Omental fat pad (tissue), 4 donors: ENCODE measurements at places on chromosomes 12 and 14.

- DNase-seq: no peak
Measured at GRCh38 chr12:76029982-76030340, 1.6 kb downstream of the PHLDA1 start.

- no peak for DNase-seq
Measured at GRCh38 chr14:45811155-45811554, 558.2 kb upstream of the MIS18BP1 start.

GRCh38 chr14:24080888-24081738, 9.8 kb downstream of the CPNE6 start:
- DNase-seq: no peak

GRCh38 chr14:70779667-70780066, 29.6 kb downstream of the MAP3K9 start:
- DNase-seq: no peak

- no peak for DNase-seq
Measured at GRCh38 chr14:100152091-100152490, 7.4 kb downstream of the DEGS2 start.

DNA sequence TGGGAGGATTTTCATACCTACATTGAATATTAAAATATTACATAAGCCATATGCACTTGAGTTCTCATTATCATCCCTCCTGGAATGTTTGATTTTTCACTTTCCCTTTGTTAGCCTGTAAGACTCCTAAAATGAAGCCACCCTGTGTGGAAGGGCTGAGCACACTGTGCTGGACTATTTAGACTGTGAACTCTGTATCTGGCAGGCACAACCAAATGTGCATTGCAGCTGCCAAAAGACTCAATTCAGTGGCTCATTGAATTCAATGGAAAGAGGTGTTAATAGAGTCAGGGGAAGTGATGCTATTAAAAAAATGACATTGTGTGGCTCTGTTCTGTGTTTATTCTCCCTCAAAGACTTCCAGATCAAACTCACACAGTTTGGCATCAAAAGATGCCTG, 111.1 kb downstream of the SMOC1 start:
- DNase-seq: no peak

DNA sequence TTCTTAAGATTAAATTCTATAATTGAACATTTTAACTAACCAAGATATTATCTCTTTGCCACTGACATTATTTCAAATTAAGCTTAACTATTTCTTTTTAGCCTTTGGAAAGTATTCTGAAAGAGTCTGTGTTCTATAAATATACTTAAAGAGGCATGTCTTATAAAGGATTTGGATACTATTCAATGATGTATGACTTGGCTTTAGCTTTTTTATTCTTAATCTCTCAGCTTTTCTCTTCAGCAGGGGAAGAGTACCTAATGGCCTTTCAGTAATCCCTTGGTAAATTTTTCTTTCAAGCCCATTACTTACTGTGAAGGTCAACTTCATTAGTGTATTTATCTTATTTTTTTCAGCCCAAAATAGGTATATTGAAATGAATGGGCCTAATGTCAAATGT, 113.8 kb downstream of the LRRK2 start:
- no peak for DNase-seq

DNA sequence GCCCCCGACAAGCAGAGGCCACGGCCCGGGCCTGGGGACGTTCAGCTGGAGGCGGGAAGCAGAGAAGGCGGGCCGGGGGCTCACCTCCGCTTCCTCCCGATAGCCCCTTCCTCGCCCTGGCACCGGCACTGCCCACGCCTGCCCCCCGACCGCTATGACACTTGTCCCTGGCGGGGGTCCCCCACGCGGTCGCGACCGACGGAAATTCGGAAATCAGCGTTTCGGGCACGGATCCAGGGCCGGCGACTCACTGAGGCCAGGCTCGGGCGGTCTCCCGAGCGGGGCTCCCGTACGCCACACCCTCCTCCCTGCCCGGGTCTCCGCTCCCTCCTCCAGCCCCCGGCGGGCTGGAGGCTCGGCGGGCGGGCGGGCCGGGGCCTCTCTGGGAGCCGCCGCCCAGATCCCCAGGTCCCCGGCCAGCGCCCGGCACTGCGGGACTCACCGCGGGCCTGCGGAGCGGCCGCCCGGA, 581 bp downstream of the PITPNM2 start:
- DNase-seq: no peak

GRCh38 chr12:120223458-120224303, 22.8 kb upstream of the RPLP0 start:
- DNase-seq: no peak

GRCh38 chr14:64196814-64197411, 97.3 kb downstream of the ESR2 start:
- no peak for DNase-seq

- DNase-seq: no peak
Measured at GRCh38 chr14:88232771-88233170, 90.3 kb downstream of the KCNK10 start.

- DNase-seq: no peak
Measured at GRCh38 chr14:104979758-104980610, 1.8 kb upstream of the AHNAK2 start.

- no peak for DNase-seq
Measured at GRCh38 chr12:40560848-40561247, 131.4 kb upstream of the CNTN1 start.

GRCh38 chr12:104669089-104669721, 212.5 kb downstream of the CHST11 start:
- DNase-seq: no peak

- DNase-seq: no peak
Measured at GRCh38 chr12:57815177-57816000, 3.1 kb downstream of the AVIL start.

DNA sequence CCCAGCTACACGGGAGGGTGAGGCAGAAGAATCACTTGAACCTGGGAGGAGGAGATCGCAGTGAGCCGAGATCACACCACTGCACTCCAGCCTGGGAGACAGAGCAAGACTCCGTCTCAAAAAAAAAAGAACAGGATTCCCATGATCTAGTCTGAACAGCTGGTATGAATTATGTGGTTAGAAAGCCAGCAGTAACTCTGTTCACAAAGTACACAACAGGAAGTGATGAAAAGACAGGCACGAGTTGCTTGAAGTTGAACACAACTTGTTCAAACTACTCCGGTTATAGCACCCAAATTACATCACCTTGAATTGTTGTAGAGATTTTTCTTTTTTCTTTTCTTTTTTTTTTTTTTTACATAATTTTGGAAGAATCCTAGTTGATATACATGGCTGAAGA, 238.8 kb upstream of the RGS6 start:
- DNase-seq: no peak

- DNase-seq: no peak
Measured at GRCh38 chr12:50411051-50411660, 10.5 kb downstream of the LARP4 start.

- peak; percentile 96 for DNase-seq
Measured at GRCh38 chr12:53099071-53099882, 1.8 kb downstream of the IGFBP6 start.

DNA sequence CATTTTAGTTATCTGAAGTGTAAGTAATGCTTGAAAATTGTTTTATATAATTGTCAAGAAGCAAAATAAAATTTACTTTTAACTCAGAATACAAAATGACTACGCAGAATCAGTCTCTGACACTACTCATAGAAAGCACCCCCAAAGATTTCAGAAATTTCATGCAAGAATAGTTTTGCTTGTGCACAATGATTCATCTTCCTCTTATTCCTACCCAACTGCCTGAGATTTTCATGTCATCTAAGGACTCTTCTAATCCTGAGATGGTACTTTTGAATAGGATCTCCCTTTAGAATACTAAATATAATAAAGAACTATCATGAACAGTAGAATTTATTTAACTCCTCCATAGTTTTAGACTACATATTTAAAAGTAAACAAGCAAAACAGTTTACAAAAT, 485.3 kb upstream of the MGAT4C start:
- DNase-seq: no peak

GRCh38 chr14:52080808-52081755, 12.2 kb upstream of the NID2 start:
- no peak for DNase-seq

- no peak for DNase-seq
Measured at GRCh38 chr12:102503056-102503681, 22.8 kb upstream of the IGF1 start.

DNA sequence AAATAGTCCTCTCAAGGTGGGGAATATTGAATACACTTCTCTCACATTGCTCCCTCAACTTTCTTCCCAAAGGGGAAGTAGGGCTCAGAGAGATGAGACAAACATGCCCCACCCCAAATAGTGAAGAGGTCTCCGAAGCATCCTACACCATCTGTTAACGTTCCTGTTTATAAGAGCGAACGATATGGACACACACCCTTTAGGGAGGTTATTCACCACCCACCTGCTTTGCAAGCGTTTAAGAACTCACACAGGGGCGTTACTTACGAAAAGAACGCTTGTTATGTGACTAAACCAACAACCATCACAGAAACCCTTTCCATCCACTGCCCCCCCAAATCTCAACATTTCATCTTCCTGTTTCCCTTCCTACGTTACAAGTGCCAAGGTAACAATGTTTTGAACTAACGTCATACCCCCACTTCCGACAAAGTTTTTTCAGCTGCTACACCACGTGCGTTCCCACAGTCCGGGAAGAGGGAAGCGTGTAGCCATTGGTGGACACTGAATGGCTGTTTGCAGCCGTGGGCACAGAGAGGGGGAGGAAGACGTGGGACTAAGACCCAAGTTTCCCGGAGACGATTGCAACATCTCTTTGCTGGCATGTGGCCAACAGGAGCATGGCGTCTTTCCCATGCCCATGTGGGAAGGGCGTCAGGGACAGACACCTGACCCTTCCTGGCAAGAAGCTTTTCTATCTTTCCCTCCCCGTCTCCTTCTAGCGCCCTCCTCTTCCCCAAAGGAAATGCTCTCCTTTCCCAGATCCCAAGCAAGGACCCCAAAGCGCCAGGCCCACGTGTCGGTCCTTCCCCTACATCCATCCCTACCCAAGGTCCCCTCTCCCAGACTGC, 1.2 kb downstream of the YBX3 start:
- DNase-seq: peak; percentile 97

GRCh38 chr12:67520606-67521005, 127.9 kb upstream of the DYRK2 start:
- DNase-seq: no peak

- no peak for DNase-seq
Measured at GRCh38 chr12:42442888-42443287, 116.9 kb downstream of the PPHLN1 start.

DNA sequence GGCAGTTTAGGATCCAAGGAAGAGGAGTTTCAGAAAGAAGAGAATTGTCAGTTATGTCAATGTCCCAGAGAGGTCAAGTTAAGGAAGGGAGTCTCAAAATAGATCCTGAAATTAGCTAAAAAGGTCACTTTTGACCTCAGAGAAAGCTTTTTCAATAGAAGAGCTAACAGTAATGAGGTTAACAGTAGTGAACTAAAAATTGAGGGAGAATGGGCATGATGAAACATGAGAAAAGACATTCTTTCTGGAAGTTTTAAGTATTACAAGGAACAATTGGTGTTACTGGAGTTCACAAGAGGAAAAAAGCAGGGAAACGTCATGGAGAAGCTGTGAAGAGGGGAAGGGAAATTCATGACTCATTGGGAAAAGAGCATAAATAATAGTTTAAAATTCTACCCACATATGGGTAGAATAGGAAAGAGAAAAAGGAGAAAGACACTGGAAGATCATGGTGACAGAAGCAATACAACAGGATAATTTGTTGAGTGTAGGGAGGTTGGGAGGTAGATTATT, 381.2 kb upstream of the FAR2 start:
- no peak for DNase-seq

- DNase-seq: no peak
Measured at GRCh38 chr12:2317772-2318171, 265.0 kb downstream of the CACNA1C start.

DNA sequence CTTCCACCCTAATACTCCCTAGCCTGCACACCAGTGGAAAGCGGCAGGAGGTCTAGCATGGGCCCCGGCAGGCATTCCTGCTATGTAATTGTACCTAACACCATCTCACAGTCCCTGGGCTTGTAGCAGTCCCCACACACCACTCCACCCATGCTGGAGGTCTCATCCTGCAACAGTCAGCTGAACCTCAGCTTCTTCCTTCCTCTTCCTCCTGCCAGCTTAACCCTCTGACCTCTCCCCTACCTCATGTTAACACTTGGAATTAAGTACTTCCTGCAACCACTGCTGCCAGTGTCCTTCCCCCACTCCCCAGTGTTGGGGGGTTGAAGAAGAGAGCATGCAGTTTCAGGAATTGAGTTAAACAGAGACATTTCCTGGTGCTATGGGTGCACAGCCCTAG, 7.6 kb downstream of the ADCY4 start:
- no peak for DNase-seq

DNA sequence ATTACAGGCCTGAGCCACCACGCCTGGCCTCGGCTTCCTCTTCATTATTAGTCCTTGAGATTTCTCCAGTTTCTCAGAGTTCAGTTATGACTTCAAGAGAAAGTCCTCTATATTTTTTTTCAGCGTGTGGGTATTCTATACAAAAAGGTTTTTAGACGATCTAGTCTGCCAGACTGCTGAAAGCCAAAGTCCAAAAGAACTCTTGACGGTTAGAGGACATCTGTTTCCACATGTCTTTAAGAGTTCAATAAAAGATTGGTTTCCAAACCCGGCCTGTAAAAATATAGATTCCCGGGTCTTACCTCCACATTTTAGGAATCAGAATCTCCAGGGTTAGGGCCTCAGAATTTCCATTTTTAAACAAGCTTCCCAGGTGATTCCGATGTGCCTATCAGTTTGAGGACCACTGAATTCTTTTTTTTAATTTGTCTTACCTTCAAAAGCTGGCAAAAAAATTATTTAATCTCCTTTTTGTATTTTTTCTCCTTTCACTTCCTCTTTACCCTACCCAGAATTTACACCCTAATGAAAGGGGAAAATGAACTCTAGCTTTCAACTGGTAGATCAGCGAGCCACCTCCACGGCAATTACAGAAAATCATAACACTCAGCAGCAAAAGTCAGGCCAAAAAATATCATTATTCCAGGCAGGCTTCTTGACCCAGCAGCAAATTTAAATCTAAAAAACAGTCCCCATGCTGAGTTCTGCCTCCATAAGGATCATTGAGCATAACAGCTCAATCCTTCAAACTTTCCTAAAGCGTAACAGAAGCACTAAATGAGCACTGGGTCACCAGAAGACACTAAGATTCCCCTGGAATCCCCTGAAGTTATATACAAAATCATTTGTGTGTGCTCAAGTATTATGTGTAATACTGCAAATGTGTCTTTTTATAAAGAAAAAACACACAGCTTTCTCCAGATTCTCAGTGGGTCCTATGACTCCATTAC, 8.7 kb downstream of the NT5DC3 start:
- no peak for DNase-seq

- no peak for DNase-seq
Measured at GRCh38 chr14:40133463-40133862, 701.2 kb upstream of the FBXO33 start.
